ENCODE measurements at places on chromosomes 6 and 20. TPM values are rescaled to one million over a fixed set of nuclear protein-coding genes. Genes with fewer than 3 reads are reported as not detected.
A peak's percentile ranks its signal among the peaks of the same experiment; 100 is the strongest.

- no peak for DNase-seq
These were observed 4.9 kb upstream of the LAMA4 start for GRCh38 chr6:112259337-112259675.

Gene RCAN2
- total RNA-seq, result 0.03 TPM

GRCh38 chr6:22253955-22254655 is 42.7 kb downstream of the PRL start:
- no peak for DNase-seq

- no peak for DNase-seq
These were observed 853.8 kb upstream of the FLRT3 start for GRCh38 chr20:15191082-15191723.

- DNase-seq, result peak; percentile 10
These were observed 22.7 kb upstream of the MYB start for GRCh38 chr6:135158397-135158796.

Gene HELZ2
- 10.8 TPM for total RNA-seq

DNA sequence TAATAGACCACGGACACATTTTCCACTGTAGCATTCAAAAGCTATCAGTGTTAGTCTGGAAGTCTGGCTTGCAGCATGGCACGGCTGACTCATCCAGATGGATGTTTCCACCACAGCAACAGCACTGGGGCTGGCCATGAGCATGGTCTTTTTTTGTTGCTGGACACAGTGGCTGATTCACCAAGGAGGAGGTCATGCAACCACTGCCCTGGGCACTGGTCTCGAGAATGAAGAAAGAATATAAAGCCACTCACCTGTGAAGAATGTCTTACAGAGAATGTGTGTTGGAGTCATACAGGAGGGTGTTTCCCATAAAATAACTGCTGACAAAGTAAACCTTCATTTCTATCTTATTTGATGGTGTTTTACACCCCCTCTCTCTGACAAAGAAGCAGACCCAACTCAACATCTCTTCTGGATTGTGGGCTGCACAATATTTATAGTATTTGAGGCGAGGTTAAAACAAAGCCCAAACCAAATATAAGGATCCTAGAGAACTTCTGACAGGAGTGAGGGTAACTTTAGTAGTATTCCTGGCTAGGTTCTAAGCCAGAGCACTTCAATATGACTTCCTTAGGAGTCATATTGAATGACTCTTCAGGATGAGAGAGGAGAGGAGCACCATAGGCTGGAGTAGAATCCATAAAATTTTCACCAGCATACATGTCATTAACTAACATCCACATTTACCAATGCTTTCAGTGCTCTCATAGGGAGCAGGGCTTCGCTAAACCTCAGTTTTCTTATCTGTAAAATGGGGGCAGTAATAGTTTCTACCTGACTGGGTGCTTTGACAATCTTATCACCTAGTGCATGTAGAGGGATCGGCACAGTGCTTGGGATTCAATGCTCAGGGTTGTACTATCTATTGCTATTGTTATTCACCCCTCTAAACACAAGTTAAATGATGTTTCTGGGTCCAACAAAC is 121.4 kb downstream of the KIF13A start:
- DNase-seq, result peak; percentile 99

DNA sequence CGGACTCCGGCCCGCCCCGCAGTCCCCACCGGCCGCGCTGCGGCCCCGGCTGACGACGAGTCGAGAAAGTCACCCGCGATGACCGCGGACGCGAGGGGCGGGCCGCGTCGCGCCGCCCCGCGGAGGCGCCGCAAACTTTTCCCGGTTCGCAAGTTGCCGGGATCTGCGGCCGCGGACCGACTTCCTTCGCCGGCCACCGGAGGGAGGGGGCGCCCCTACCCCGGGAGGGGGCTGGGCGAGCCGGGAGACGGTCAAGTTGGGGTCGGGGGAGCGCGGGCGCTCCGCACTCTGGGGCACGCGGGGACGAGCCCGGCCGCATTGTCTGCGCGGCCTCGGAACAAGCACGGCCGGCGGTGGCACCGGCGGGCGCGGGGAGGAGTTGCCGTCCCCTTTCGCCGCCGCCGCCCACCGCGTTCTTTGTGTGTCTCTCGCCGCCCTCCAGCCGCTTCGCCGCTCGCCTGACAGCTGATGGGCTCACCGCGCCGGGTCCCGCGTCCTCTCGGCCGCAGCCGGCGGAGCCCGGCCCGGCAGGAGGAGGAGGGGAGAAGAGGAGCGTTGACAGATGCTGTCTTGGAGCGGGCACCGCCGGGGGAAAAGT is 131.6 kb downstream of the OGFRL1 start:
- no peak for DNase-seq

Gene GMEB2
- total RNA-seq, result 22.0 TPM

- DNase-seq, result no peak
These were observed 130.8 kb downstream of the OGFRL1 start for GRCh38 chr6:71419217-71420094.

GRCh38 chr6:31114541-31114878 is at the start of gene PSORS1C1:
Gene PSORS1C1 (plus strand): TSS chr6:31114800. CDS start chr6:31129633, 14,833 bp downstream.
- peak; percentile 96 for DNase-seq

Gene CRYBG1
- total RNA-seq, result 20.4 TPM

DNA sequence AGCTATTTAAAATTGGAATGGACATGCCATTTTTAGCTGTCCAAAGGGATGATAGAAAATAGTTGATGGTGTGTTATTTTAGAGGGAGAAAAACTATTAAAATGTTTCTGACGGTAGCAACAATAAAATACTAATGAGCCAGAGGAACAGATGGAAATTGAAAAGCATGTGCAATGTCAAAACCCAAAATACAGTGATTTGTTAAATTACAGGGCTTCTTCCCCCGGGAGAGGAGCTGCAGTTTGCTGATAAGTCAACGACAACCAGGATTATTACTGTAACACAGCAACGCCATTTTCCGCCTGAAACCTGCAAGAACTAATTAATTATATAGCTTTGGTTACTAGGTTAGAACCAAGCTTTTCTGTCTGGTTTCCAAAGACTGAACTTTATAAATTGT is 179.6 kb upstream of the SPTLC3 start:
- no peak for DNase-seq

Gene DDX43
- total RNA-seq, result not detected

DNA sequence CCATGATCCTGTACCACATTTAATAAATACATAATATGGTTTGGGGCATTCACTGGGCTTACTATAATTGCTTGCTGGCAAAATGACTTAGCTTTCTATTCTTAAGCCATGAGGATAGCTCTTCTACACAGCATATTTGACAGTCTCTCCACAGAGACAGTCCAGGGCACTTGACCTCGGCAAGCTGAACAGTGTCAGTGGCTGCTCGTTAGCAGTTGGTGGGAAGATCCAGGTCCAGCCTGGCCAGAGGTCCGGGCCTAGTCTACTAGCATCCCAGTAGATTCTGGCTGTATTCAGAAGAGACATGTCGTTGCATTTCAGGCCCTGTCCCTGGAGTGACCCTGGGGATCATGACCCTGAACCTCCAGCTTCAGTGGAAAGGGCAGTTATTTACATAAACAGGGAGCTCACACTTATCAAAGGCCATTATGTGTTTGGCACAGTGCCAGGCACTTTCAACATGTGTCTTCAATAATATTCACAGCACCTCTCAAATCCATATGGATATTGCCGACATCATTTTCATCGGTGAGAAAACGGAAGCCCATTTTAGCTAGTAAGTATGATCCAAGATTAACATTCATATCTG is 139.0 kb downstream of the IMPG1 start:
- no peak for DNase-seq

DNA sequence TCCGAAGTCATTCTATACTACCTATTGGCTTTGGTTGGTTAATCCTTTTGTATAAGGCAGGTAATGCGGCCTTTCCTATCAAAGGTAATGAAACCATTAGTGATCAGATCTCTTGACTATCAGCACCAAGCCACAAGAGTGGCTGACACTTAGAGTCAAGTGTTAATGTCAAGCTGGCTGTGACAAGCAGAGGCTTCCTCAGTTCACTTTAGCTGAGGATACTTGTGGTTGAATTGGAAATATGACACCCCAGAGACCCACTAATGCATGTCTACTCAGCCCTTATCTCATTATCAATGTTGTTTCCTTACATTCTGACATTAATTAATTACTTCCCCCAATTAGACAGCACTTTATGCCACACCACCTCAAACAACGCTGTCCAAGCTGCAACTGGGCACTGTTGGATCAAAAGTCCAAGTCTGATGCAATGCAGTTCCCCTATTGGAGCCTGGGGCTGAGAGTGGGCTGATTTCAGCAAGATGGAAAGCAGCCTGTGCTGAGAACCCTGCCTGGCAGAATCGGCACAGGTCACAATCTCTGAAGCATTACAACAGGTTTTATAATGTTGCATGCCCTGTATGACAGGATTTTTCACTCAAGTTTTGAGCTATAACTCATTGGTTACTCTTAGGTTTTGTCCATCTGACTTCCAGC is 273.5 kb downstream of the COL12A1 start:
- DNase-seq, result no peak

DNA sequence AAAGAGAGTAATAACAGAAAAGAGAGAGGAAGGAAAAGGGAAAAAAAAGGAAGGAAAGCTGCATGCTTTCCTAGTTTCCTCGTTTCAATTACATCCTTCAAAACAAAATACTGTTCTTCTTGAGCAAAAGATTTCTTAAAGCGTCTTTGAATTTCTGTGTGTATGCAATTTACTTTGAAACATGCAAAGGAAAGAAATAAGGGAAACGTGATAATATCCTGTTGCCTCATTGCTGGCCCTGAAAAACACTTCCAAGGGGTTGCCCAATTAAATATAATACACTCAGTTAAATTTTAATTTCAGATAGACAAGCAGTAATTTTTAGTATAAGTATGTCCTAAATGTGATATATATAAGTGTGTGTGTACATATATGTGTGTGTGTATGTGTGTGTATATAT is 51.2 kb upstream of the TPD52L1 start:
- DNase-seq, result no peak

DNA sequence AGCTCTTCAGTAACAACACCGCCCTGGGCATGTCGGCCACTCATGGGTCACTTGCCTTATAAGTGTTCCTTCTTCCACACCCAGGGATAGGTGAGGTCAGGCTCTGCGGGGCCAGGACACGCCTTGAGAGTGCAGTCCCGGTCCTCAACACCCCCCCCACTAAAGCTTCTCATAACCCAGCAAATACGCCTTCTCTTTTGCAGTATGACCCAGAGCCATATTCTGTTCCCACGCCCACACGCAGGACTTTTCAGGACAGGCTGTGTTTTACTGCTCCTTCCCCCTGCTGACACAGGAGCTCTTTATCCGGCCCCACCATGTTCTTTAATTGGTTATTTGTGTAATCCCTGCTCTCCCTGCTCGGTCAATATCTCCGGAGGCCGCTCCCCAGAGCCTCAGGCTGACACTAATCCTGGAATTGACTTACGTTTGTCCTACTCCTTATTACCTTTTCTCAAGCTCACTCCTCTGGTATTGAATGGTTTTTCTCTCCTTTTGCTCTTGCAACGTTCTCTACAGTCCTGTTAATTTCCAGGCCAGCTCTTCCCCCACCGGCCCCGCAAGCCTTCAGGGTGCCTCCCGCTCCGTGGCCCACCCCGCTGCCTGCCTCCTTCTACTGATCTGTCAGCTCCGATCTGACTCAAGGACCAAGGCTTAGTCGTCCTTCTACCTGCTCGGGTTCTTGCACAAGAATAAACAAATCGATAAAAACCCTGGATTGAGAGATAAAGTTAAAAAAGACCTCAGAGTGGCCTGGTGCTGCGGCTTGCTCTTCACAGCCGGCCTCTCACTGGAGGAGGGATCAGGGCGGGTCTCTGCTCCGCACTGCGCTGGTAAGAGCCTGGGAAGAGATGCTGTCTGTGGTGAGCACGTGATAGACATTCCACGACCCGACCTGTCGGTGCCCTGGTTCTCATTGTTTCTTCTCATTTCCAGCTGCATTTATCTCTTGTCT is 357.5 kb downstream of the ZFAND3 start:
- no peak for DNase-seq

Measured in HT1080 (cell line).